ENCODE measurements at places on chromosomes 3 and 15.

- DNase-seq = no peak
Observed at GRCh38 chr3:34421762-34422161, 623.3 kb downstream of the PDCD6IP start.

GRCh38 chr3:122233101-122233952, 49.9 kb downstream of the CASR start:
- no peak for DNase-seq

DNA sequence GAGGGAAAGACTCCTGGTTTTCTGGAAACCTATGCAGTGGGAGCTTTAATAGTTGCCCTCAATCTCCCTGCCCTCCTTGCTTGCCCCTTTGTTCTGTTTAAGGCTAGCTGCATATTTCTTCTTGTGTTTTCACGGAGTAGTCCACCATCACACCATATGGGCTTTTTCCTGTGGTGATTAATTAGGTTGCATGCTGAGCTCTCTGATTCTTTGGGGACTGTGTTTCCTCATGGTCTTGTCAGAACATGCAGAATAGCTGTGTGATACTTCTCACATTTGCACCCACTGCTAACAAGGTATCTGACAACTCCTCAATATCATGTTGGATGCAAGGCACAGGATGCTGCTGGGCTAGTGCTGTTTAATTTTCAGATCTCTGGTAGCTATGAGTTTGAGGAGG, 139.6 kb downstream of the PTPRG start:
- DNase-seq = no peak

- no peak for DNase-seq
Observed at GRCh38 chr15:69145694-69146492, 14.5 kb upstream of the GLCE start.

DNA sequence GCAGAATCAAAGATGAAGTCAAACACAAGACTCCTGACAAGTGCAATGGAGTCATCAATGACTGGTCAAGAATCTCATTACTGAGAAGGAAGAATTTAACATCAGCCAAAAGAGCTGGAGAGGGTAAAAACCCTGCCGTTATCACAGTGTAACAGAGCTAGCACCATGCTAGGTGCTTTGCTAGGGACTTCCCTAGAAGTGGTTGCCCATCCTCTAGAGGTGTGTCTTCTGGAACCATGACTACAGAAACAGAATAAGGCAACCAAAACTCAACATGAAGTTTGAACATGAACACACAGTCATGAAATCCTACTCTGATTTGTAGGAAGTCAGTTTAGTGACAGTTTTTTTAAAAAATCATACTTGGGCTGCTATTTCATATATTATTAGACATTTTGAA, 9.5 kb downstream of the ACAD11 start:
- DNase-seq = no peak

DNA sequence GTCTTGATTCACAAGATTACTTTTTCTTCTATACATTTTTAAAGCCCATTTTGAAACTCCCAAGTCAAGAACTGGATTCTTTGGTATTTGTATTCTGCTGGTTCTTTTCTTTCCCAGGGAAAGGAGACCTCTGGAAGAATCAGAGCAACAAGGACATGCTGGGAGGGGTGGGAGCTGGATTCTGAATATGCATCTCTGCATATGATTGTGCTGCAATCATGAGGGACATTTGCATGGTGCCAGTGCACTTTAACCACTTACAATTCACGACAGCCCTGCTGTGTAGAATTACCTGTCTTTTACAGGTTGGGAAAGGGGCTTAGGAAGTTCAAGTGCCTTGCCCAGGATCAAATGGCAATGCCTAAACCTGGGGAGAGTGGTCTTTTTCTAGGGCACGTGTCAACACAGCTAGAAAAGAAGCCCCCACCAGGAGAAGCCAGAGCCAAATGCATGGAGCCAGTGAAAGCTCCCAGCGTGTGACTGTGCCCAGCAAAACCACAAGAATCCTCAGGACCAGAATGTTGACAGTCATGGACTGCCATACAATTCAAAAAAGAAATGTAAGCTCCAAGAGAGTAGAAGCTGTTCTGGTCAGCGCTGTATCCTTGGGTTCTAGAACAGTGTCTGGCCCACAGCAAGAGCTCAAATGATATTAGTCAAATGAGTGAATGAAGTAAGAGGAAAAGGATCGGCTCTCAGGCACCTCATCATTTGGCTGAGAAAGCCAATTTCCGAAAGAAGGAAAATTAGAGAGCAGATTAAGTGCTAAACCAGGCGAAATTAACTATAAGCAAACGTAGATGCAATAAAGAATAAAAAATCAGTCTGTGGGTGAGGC, 84.5 kb upstream of the MEF2A start:
- no peak for DNase-seq

GRCh38 chr3:127673191-127674100, 694 bp downstream of the ABTB1 start:
- DNase-seq = peak; percentile 29

DNA sequence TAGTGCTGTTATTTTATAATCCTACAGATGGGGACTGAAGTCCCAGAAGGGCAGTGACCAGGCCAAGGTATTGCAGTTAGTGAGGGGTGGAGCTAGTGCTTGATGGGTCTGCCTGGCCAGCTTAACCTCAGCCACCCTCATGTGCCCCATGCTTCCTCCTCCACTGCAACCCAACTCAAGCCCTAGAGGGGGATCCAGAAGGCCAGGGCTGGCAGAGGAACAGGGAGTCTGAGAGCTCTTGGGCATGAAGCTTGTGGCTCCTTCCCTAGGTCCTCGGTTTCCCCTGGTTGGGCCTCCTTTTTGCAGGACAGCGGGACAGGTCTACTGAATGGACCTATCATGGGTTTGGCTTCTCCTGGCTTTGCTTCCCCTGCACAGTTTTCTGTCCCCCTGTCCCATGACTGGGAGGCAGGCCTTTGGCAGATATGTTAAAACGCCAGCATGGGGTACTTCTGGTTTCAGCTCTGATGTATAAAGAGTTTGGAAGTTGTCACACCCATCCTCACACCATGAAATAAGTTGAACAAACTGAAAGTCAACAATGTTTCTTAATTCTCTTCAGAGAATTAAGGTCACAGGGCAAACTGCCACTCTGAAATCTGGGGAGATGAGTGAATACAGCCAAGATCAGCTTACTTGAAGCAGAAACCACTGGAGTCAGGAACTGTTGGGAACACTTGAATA, 103.3 kb downstream of the SMAD6 start:
- no peak for DNase-seq

DNA sequence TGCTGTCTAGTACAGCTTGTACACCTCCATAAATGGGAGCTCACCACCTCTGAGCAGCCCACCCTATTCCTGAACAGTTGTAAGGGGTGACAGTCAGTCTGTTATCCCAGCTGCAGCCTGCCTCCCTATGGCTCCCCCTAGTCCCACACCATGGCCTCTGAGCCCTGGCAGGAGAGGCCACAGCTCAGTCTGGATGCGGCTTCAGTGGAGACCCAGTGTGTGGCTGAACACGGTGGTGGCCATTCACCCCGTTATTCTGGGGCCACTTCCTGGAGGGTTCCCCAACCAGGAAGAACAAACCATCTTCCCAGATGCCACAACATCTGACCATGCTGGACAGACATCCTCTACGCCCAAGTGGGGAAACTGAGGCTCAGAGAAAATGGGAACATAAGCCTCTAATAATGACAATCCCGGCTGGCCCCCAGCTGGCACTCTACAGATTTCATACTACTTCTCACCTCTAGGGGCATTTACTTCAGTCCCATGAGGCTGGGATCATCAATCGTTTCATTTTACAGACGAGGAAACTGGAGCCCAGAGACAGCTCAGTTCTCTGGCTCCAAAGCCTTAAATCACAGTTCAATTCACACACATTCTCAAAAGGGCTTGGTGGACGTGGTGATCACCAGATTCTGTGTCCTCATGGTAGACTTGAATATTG, 9.2 kb upstream of the GRIP2 start:
- no peak for DNase-seq

- DNase-seq = no peak
Observed at GRCh38 chr15:33374226-33374914, 63.6 kb downstream of the RYR3 start.

DNA sequence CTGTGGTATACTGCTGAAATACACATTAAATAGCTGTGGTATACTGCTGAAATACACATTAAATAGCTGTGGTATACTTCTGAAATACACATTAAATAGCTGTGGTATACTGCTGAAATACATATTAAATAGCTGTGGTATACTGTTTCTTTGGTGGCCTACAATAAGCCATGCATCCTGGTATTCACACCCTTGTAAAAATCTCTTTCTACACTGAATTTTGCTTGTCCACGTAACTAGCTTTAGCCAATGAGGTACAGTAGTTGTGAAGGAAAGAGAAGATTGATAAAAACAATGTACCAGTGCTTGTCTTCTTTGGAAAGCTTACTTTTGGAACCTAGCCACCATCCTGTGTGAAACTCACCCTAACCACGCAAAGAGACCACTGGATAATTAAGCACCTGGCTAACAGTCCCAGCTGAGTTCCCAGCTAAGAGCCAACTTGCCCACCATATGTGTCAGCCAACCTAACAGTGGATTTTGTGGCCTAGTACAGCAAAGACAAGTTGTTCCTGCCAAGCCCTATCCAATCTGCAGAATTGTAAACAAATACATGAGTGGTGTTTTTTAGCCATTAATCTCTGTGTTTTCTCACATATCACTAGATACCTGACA, 103.4 kb upstream of the MELTF start:
- DNase-seq = no peak

- DNase-seq = no peak
Observed at GRCh38 chr3:4478261-4478660, 11.2 kb upstream of the SUMF1 start.

GRCh38 chr15:31842532-31843195, 187.7 kb upstream of the CHRNA7 start:
- no peak for DNase-seq

DNA sequence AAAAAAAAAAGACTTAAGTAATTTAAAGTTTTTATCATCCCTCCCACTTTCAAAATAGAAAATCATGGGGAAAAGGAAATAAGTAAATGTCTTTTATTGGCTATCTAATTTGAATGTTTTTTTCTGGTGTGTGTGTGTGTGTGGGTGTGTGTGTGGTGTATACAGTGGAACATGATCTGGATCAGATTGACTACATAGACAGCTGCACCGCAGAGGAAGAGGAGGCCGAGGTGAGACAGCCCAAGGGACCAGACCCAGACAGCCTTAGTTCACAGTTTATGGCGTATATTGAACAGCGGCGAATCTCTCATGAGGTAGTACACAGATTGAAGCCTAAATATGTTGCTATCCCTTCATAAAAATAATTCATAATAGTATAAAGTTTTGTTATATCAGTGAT, 44.5 kb downstream of the LRCH3 start:
- no peak for DNase-seq

DNA sequence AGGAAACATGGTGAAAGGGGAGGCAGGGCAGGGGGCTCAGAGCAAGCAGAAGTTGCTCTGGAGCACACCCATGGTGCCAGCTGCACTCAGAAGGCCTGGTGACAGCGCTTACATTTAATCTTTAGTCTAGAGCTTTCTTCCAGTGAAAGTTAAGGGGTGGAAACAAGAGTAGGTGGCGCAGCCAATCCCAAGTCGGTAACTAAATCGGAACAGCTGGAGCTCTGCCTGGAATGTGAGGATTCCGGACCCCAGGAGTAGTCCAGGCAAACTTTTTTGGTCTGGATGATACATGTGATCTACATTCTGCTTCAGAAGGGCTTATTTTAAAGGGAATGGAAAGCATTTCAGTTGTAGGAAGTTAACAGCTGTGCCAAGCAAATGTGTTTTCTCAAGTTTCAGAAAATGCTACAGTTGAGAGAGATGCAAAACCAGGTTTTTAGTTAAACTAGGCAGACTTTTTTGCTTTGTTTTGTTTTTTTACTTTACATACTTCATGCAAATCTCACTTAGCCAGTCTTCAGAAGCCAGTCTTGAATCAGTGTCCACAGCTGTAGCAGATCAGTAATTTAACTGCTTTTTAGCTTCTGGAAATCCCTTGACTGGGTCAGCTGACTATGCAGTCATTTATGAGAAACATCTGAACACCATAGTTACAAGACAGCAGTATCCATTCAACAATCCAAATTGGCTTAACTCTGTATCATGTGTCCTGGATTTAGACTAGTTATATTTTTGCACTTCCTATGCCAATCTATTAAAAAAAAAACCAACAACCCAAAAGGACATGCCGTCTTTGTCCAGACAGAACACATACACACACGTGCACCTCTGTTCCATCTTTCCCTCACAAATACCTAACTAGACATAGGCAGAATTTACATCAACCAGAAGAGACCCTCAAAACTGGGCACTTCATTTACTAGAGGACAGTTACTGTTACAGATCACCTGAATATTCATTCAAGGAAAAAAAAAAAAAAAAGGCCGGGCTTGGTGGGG, 33.2 kb downstream of the ZNF106 start:
- DNase-seq = no peak

- DNase-seq = no peak
Observed at GRCh38 chr3:37499061-37499785, 324.8 kb upstream of the LRRFIP2 start.

GRCh38 chr3:63613561-63613960, 38.9 kb upstream of the SNTN start:
- DNase-seq = no peak

DNA sequence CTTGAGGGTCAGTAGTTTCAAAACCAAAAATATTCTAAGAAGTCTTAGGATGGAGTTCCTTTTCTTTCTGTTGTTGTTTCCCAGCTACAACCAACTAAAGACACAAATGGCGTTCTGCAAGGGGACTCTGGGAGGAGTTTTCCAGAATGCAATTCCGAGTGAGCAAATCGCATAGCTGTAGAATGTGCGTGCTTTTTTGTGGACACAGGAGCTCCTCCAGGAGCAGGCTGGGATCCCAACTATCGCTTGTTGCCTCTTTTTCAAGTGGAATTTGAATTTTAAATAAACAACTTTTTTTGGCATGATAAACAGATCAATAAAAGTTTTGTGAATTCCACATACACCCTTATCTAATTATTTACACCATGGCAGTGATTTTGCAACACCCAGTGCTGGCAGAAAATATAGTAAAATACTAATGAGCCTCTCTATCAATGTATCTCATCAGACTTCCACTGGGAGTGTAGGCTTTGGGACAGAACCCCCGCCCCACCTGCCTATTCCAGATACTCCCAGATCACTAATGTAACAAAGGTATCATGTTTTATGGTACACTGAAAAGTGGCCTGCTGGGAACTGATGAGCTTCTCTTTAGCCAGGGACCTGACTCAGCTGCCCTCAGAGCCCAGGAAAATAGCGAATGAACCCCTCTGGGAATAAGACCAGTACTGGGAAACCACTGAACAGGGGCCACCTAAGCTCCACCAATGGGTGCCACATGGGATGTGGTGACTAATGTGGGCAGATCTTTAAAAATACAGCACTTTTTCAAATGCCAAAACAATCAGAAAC, 66.4 kb downstream of the LMCD1 start:
- DNase-seq = no peak

GRCh38 chr3:58291671-58292338, 14.2 kb upstream of the RPP14 start:
- DNase-seq = no peak

GRCh38 chr15:89494941-89495637, 1.3 kb downstream of the RHCG start:
- DNase-seq = no peak

Measured in stimulated activated CD8-positive, alpha-beta memory T cell treated with anti-CD3 and anti-CD28 coated beads, Interleukin-12 subunit alpha, Interleukin-12 subunit beta, amount 100 ng/mL, for 1 hour (primary cell).